ENCODE measurements at places on chromosomes 3 and 15. TPM values are rescaled to one million over a fixed set of nuclear protein-coding genes. Genes with fewer than 3 reads are reported as not detected.

Gene ARIH1
- 76.7 TPM for total RNA-seq

Gene TMCO5A
- total RNA-seq = not detected

Gene BCHE
- total RNA-seq = 10.3 TPM

Gene NANOGP8
- total RNA-seq = 1.7 TPM

Gene PARP15
- 1.6 TPM for total RNA-seq

Gene MKRN2OS
- 0.35 TPM for total RNA-seq

All from metanephros (tissue), 2 donors.